Small intestine (tissue), 16 donors: ENCODE measurements at places on chromosomes 13 and 19. TPM values are rescaled to one million over a fixed set of nuclear protein-coding genes. Genes with fewer than 3 reads are reported as not detected.

The FCGBP gene
- 23.5 TPM for polyA plus RNA-seq

DNA sequence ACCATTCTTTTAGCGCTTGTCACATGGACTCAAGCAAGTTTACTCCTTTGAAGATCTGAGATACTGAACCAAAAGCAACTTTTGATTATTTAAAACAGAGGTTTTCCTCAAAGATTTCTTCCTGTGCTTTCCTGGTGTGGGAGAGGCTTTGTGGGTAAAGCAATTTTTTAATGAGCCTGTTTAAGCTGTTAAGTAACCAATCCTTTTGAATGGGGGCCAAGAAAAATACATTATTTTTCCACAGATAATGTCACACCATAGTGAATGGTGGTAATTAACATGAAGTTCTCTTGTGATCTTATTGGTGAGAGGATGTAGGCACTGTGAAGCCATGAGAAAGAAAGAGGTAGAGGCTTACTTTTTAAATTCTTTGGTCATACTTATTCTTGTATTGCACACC lies 55.8 kb upstream of the OBI1 start:
- H3K4me3 ChIP-seq, result no peak overlapping the region
- H3K27me3 ChIP-seq, result no peaks in the 10 kb centered on the region
- no peaks in the 10 kb centered on the region for H3K4me1 ChIP-seq

DNA sequence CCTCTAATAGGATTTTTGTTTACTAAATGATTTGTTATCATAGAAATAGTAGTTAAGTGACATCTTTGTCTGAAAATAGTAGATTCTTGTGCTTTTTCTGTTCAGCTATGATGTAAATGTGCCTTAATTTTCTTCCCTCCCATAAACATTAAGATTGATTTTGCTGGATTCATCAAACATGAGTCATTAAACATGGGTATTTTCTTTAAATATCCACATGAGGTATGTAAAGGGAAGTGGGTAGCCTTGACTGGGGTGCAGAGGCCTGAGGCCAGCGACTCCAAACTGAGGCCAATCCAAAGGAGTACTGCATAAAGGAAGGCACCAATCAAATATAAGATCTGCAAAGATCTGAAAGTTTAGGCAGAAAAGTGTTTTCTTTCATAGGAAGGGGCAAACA lies 3.7 kb downstream of the ZNF136 start:
- DNase-seq, result no peak
- no peak overlapping the region for H3K4me3 ChIP-seq
- H3K4me1 ChIP-seq, result peaks cover 5% of the 10 kb centered on the region
- peaks cover 4% of the 10 kb centered on the region for H3K36me3 ChIP-seq
- no peak overlapping the region for H3K27ac ChIP-seq

The IGFLR1 gene
- 11.0 TPM for polyA plus RNA-seq

The PABPC3 gene
- polyA plus RNA-seq, result 0.52 TPM

The LYPD3 gene
- polyA plus RNA-seq, result not detected

The ZNF57 gene
- 15.9 TPM for polyA plus RNA-seq
